Activated CD4-positive, alpha-beta T cell treated with anti-CD3 and anti-CD28 coated beads, Interleukin-2, amount 10 ng/mL, durations not matched to agents 24 days and 14 days (primary cell): ENCODE measurements at places on chromosomes 1 and 21.
A peak's percentile ranks its signal among the peaks of the same experiment; 100 is the strongest.

GRCh38 chr1:226047495-226047894, 15.0 kb upstream of the H3-3A start:
- DNase-seq, result no peak

DNA sequence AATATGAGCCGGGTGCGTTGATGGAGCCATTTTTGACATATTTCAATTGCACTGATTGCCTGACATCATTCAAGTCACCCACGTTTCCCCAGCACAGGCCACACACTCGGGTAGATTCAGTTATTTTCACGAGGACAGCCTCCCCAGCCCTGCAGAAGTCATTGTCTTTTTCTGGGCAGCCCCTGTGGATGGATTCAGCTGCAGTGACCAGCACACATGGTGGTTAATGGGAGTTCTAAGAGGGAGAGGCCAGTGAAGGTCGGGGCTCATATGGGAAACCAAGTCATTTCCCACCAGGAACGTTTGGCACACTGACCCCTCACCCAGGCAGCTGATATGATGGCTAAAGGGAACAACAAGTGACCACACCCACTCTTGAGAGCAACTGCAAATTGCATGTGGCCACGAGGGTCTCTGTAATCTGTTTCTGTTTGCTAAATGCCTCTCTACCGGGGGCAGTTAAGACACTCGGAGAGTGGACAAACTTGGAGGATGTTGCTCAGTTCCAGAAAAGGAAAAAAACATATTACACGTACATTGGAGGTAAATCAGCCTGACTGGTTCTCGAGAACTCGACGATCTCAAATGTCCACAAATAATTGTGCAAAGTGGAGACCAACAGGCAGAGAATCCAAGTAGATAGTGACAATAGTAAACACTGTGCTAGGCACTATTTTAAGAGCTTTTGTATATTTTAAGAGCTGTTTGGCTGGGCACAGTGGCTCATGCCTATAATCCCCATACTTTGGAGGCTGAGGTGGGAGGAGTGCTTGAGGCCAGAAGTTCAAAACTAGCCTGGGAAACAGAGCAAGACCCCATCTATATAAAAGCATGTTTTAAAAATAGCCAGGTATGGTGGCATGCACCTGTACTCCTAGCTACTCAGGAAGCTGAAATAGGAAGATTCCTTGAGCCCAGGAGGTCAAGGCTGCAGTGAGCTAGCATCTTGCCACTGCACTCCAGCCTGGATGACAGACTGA, 167.2 kb upstream of the IRF2BP2 start:
- DNase-seq, result peak; percentile 56

DNA sequence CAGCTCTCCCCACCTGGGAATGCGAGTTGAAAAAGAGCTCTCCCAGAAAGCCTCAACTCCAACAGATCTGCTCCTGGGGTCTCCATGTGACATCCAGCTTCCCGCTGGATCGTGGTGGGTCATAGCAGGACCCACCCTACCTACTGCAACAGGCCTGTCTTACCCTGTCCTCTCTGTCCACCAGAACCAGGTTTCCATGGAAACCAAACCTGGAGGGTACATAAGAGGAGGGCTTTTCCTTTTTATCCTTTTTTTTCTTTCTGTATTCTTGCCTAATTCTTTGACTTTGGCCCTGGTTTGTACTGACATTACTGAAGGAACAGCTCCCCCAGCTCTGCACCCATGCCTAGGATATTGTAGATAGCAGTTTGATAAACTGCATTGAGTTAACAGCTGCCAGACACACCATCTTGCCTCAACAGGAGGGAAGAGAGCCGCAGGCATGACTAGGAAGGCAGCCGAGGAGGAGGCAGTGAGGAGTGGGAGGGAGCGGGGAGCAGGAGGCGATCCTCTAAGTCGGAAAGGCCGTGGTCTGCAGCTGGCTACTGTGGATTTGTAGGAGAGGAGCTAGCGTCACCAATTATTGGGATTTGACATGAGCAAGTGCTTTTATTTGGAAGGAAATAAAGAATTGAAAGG, 9.7 kb upstream of the FMOD start:
- DNase-seq, result no peak

DNA sequence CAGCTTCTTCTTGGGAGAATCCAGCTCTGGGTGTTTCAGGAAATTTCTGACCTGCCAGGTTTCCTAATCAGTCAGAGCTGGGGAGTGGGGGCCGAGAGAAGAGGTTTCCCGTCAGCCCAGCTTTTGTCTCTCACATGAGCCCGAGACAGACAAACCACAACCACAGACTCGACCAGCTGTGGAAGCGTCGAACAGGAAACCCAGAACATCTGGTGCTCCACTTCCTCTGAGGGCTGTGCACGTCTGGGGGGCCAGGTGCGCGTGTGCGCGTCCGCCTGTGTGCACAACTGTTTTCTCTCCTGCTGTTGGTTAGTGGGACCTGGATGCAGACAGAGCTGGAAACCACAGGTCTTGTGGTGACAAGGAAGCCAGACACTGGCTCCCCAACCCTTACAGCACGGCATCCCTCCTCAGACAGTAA, 113.0 kb upstream of the SLC25A33 start:
- DNase-seq, result peak; percentile 94

DNA sequence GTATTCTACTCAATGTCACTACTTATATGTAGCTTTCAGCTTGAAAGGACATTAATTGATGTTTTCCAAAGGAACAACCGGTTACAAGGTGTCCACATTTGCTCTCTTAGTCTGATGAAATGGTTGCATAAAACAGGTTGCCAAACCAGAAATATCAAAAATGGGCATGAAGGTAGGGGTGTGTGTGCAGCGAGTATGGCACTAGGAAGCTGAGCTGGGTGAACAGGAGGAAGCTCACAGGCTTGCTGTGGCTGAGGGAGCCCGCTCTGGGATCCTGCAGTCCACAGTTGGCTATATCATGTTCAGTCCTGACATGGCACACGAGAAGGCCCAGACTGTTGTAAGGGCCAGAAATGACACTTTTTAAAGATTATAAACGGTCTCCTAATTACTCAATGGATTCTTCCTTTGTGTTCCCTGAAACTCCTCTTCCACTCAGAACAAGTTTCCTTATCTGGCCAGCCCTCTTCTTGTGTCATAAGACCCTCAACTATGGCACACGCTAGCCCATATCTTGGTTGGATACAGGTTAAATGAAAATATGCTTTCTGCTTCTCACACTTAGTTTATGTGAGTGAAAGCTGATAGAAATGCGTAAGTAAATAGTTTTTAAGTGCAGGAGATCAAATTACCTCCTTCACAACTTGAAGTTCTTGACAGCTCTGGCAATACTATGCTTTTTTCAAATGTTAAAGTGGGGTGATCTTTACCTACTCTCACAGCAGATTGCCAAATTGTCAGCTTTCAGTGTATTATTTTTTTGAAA, 201.5 kb downstream of the LMO4 start:
- DNase-seq, result no peak

- no peak for DNase-seq
Observed at GRCh38 chr1:43074244-43074643, 97.8 kb downstream of the EBNA1BP2 start.

GRCh38 chr1:54989968-54990810, 8.5 kb upstream of the BSND start:
- DNase-seq, result no peak

DNA sequence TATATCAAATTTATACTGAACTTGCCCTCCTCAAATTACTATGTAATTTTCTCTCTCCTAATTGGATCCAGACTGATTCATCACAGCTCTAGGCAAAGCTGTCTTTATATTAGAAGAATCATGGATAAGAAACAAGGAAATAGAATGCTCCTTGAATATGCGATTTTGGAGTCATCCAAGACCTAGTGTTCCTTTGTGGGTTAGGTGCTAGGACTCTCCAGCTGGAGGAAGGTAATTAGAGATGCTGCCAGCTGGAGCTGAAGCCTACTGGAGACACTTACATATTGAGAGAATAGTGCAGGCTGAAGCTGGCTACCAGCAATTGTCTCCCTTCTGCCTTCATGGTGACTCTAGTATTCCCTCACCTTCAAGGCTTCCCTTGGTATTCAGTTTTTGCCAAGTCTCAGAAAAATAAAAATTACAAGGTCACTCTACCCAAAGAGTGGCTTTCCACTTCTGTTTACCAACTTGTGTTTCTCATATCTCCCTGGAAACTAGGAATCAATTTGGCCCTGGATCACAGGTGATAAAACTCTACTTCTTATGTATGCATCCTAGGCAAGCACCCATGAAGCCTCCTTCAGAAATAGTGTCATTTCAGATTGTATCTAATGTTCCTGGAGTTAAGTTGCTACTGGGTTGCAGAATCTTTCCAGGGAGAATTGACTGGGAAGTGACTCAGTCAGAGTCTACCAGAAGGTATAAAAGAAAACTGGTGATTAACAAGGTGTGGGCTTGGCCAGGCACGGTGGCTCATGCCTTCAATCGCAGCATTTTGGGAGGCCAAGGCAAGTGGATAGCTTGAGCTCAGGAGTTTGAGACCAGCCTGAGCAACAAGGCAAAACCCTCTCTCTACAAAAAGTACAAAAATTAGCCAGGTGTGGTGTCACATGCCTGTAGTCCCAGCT, 24.4 kb upstream of the DOCK7 start:
- DNase-seq, result no peak

GRCh38 chr1:244854166-244854565, 10.2 kb downstream of the HNRNPU start:
- DNase-seq, result peak; percentile 53

- DNase-seq, result no peak
Observed at GRCh38 chr1:166705376-166706289, 133.6 kb upstream of the POGK start.

DNA sequence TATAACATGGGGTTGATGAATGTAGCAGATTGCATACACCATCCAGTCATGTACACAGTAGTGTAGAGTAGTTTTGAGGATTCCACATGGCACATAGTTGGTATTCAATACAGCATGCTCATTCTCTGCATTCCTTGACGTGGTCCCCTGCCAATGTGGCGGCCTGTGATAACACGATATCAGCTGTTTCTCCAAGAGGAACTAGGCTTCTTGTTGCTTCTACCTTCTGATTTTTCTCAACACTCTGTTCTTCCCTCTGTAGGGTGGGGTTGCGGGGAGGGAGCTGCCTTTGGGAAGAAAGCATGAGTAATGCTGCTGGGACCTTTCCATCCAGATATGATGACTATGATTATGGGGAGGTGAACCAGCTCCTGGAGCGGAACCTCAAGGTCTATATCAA, 19.4 kb downstream of the SESN2 start:
- DNase-seq, result no peak

GRCh38 chr1:119673171-119673940, 25.3 kb upstream of the ZNF697 start:
- no peak for DNase-seq

- DNase-seq, result no peak
Observed at GRCh38 chr1:115461526-115461925, 123.5 kb upstream of the NGF start.

GRCh38 chr21:28991861-28992525, 684 bp downstream of the LTN1 start:
- no peak for DNase-seq

DNA sequence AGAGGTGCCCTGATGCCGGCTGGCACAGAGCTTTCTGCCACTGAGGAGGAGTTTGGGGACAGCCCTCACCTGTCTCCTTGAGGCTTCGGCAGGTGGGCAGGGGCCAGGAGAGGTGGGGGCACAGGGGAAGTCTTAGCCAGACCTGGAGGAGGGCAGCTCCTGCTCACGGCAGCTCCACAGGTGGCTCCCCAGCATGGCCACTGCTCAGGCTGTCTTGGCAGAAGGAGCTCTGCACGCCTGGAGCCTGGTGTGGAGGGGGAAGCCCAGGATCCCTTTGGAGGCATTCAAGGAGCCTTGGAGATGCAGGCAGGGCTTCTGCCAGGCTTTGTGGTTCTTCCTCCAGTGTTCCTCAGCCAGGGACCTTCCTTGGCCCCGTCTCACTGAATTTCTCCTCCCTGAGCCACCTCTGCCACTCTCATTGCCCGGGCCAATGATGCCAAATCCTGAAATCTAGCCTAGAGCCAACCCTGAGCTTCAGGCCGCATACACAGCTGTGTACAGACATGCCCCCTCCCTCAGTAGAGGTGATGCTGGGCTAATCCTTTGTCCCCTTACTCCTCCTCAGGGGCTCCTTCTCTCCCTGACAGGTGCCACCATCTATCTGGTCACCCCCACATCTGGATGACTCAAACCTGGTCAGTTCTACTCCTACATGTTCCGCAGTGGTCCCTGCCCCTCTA, 251.8 kb upstream of the VAMP3 start:
- no peak for DNase-seq

DNA sequence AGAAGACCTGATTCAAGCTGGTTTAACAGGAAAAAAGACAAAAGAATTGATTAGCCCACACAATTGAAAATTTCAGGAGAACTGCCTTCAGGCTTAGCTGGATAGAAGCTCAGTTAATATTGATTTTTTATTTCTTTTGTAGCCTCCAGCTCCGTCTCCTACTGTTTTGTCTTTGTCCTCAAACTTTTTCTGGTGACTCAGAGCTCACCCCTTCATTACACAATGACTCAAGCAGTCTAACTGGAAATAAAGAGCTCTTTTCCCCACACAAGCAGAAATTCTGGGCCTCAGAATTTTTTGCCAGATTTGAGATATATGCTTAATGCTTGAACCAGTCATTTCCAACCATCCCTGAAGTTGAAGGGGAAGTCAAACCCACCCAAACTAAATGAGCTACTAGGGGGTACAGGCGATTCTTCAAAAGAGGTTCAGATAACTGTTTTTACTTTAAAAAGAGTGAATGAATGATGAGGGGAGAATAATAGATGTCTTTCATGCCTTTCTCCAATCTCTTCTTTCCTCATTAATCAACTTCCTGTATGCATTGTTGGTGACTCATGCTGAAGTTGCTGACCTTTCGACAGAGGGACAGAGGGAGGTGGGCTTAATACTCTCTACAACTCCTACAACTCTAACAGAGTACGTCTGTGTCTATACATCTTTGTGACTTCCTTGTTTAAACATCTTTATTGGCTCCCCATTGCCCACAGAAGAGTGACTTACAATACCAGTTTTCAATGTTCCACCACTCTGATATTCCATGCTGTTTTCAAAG, 6.2 kb upstream of the ACP6 start:
- DNase-seq, result no peak

DNA sequence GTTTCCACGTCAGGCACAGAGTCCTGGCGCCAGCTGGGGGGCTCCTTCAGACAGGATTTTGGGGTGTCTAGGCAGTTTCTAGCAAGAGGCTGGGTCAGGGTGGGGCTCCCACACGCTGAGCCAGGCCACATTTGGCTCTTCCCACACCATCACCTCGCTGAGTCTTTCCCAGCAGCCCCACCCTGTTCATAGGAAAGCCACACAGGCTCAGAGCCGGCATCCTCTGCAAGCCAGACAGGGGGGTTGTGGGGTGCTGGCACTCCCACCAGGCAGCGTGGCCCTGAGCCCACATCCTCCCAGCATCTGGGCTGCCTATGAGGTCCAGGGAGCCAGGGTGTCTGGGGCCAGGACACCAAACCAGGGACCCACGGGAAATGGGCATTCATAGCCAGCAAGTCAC, 2.8 kb upstream of the GPR153 start:
- no peak for DNase-seq

DNA sequence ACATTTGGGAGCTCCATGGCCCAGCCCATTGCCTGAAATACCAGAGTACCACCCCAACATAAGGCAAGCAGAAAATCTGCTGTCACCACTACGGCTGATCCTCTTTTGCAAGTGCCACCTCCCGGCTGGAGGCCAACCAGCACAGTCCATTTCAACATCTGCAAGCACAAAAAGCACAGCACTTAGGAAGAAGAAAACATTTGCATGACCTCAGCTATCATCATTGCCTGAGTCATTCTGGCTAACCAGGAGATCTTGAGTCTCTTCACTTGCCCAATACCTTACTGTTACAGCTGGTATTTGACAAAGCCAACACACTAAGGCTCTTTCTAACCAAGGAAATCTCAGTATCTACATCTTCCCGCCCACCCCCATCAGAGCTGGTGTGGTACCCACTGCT, 55.9 kb downstream of the NEK7 start:
- no peak for DNase-seq
